Fibroblast of skin of scalp (primary cell): ENCODE measurements at places on chromosomes 3 and 15.

DNA sequence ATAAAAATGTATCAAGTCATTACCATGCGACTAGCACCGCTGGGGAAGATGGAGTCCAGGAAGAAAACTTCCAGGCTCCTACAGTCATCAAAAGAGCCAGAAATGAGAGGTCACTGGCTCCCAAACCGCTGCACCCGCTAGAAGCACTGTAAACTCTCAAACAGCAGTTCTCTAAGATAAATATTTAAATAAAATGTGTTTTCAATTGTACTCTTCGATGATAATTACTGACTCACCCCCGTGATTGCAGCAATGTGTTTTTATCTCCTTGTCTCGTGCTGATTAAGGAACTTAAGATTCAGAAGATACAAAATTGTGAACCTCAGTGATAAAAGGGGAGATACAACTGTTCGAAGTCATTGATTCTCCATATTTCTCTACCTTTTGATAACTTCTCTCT is 45.8 kb upstream of the FOXP1 start:
- DNase-seq: peak; percentile 67

DNA sequence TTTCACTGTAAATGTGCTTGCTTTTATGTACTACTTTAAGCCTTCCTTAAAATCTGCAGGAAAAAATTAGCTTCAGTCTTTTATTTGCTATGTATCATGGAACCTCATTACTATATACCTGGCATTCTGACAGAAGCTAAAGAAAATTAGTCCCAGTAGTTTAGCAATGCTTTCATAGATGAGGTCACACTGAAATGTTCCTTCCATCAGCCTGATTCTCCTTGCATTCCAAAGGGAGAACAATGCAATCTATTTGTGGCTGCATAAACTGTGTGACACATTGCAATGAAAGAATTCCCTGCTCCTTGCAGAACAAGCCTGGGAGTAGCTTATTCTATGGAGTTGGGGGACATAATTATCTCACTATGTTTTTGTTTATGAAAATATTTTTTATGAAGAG is 691.5 kb upstream of the ARPP21 start:
- peak; percentile 76 for DNase-seq

GRCh38 chr3:75938921-75939320 is 153.6 kb upstream of the ZNF717 start:
- DNase-seq: no peak

- no peak for DNase-seq
Measured at GRCh38 chr3:35254917-35255316, 384.4 kb upstream of the ARPP21 start.

DNA sequence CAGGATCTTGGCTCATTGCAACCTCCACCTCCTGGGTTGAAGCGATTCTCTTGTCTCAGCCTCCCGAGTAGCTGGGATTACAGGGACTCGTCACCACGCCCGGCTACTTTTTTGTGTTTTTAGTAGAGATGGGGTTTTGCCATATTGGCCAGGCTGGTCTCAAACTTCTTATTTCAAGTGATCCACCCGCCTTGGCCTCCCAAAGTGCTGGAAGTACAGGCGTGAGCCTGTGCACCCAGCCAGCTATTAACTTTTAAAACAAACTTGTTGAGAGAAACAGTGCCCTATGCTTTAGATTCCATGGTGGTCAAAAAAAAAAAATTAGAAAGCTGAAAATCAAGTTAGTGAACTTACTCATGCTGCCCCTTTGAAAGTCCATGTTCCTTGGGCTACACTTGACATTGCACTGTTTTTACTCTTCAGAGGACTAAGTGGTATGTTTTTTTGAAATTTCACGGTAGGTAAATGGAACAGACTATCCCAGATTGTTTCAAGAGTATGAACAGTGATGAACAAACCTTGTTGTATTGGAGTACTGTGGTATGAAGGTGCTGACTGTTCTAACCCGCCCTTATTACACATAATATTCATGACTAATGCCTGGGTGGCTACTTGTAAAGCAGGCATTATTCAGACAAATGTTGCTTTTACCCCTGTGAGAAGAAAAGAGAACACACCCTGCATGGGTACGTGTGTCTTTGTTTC is 206.9 kb downstream of the KLHL25 start:
- peak; percentile 36 for DNase-seq

GRCh38 chr3:150783316-150783715 is 20.3 kb upstream of the SIAH2 start:
- DNase-seq: peak; percentile 16

- DNase-seq: no peak
Measured at GRCh38 chr3:36201546-36201945, 178.8 kb upstream of the STAC start.

- no peak for DNase-seq
Measured at GRCh38 chr3:98592345-98592935, 971 bp downstream of the CPOX start.

GRCh38 chr3:154334973-154335420 is 10.7 kb upstream of the DHX36 start:
- DNase-seq: peak; percentile 40

DNA sequence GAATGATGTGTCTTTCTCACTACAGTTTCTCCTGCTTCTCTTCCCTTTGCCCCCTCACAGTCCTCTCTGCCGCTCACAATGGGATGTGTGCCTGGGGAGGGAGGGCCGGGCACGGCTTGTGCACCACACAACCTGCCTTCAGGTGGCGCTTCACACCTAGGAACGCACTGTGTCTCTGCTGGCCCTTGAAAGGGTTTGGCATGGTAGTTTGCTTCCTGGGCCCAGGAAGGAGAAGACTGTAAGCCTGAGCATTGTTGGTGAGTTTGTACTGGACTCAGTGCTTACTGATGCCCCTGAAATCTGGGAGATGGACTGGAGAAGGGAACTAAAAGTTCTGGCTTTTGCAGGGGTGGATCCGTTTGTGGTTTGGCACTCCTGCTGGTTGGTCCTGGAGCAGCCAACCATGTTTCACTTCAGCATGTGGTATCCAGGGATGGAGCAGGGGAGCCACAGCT is 9.2 kb downstream of the ALPK3 start:
- no peak for DNase-seq

DNA sequence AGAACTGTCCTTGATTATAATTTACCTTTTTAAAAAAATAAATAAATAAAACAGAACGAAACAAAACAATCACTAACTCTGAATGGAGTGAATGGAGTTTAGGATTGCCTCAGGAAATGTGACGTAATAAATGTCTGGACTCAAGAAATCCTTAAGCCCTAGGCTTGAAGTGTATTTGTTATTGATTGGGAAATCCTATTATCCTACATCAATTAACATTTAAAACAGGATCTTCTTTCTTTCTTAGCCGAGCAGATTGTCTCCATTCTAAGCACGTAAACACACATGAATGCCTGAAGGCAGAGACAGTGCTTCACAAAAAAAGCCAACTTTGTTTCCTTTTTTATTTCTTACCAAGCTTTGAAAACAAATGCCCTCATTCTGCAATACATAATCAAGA is 33.4 kb downstream of the KAT2B start:
- DNase-seq: no peak

- peak; percentile 32 for DNase-seq
Measured at GRCh38 chr3:124818398-124819091, 68.6 kb downstream of the ITGB5 start.

DNA sequence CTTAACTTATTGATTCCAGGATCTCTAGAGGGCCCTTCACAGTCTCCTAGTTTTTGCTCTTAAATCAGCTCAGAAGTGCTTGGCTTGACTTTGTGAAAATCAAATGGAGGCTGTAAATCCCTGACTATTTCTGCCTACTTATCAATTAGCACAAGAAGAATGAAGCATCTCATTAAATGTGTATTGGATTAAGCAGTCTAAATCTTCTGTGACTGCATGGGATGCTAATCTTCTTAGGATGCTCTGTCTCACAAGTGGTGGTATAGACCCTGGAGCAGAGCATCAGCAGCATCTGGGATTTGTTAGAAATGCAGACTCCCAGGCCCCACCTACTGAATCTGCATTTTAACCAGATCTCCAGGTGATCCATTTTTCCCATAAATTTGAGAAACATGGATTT is 488.7 kb downstream of the AGBL1 start:
- no peak for DNase-seq

GRCh38 chr3:50214824-50215223 is 9.8 kb downstream of the SLC38A3 start:
- no peak for DNase-seq

DNA sequence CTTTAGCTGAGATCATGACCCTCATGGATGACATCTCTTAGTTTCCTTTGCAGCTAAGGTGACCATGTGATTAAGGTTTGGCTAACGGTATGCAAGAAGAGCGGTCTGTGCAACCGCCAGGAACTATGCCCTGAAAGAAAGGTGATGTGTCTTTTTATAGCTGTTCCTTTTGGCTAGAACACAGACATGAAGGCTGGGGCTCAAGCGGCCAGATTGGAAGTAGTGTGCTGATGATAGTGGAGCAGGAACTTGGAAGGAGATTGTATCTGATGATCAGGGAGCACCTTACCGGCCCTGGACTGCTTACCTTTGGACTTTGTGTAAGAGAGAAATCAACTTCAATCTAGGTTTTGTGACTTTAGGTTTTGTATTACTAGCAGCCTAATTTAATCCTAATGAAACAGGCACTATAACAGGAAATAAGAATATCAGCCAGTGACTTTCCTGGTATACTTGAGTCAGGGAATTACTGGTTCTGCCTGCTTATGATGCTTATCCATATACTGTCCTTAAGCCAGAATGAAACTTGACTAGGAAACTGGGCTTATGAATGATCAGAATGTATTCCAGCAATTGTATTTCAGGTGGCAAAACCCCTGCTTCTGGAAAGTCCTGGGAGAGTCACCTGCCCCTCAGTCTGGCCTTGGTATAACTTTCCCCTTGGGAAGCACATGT is 164.3 kb upstream of the LRIG1 start:
- DNase-seq: no peak

DNA sequence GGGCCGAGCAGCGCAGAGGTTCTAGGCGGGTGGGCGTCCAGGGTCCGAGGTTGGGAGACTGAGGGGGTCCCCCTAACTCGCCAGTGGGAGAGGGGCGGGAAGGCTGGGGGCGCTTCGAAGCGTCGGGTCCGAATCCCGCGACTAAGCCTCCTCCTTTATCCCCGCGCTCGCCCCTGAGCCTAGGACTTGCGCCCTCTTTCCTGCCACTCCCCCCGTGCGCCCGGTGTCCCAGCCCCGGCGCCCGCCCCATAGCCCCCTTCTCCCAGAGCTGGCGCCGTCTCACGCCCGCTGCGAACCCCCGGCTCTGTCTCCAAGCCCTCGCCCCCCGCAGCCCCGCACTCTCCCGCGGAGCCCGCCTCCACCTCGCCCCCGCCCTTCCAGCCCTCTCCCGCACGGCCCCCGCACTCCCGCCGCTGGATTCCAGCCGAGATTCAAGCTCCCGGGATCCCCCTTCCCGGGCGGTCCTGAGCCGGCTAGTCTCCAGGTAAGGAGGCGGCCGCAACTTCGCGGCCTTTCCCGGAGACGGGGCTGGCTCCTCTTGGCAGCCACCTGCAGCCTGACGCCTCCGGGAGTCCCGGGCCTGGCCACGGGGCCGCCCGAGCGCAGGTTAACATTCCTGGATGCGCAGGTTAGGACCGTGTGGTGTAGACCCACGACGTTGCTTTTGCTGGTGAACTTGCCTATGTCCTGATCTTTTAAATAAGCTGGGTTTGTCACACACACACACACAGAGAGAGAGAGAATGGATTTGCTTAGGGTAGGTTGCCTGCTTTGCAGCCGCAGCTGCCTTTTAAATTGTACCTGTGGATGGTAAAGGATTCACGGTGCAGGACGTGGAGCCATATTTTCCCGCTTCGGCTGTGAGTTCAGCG is 563 bp downstream of the PXYLP1 start:
- no peak for DNase-seq

DNA sequence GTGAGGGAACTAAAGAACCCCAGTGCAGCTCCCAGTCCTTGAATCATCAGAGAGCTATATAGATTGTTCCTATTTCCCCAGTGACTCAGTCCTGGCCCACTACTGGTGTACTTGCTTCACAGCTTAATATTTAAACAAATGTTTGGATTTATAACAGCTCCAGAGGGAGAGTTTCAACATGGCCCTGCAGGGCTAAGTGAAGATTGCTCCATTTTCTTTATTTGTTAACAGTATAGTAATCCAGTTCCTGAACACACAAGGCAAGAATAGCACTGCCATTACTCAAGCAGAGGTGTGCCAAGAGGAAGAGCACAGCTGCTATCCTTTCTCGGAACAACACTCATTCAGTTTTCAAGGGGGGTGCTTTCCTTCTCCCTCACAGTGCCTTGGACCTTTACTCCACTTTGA is 6.5 kb downstream of the SQOR start:
- peak; percentile 79 for DNase-seq

- peak; percentile 97 for DNase-seq
Measured at GRCh38 chr15:59372352-59373211, at the start of gene MYO1E. MYO1E (minus strand) TSS chr15:59372871; CDS start chr15:59372500, 371 bp downstream.

- peak; percentile 11 for DNase-seq
Measured at GRCh38 chr3:100753846-100754245, 44.6 kb downstream of the TFG start.

DNA sequence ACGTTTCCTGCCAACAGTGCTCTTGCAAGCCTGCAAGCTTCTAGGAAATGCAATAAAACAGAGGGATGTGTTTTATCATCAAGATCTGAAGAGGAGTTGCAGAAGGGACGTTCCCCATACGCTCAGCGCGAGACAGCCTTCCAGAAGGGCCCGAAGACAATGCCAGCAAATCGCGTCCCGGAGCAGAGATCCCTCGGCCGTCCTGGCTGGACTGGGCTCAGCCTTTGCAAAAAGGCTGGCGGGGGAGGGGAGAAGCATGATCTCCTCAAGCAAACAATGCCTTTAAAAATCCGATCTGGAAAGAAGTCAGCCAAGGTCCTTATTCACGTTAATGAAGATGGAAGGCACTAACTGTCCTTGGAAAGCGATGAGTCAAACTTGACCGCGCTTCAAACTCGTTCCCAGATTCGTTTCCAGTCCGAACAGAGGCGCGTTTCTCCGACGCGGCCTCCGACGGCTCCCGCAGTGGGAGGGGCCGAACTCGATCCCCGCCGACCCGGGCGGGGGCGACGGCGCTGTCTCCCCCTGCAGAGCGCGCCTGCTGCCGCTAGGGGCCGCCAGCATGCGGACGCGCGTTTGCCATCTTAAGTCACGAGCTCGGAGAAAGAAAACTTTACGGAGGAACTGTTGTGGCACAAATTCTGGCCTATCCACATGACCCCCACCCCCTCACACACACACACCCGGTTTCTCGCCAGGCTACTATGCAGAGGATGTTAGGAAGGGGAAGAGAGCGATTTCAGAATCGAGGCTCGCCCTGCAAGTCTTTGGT is 5.5 kb downstream of the BCL6 start:
- peak; percentile 85 for DNase-seq

GRCh38 chr3:25097023-25097422 is 331.0 kb upstream of the RARB start:
- DNase-seq: no peak

DNA sequence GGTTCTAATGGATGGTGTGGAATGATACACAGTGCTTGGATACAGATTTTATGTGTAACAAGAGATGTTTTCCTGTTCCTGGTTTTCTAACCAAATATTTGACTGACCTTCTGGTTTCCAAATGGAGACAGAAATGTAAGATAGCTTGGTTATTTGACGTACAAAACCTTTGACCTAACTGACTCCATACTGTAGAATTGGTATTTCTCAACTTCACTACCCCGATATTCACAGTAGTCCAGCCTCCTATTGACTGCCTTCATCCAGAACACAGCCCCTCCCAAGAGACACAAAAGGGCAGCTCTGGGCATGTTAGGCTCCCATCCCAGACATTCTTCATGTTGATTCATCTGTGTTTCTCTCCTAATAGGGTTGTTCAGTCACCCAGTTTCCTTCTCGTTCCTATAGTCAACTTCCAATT is 33.4 kb downstream of the MYO1E start:
- peak; percentile 87 for DNase-seq
